ENCODE measurements at places on chromosomes 2 and 18.

GRCh38 chr18:39841482-39842365 is 2113.3 kb upstream of the PIK3C3 start:
- DNase-seq, result peak; percentile 67

- no peak for DNase-seq
Observed at GRCh38 chr2:236541008-236541562, 28.5 kb upstream of the ACKR3 start.

- no peak for DNase-seq
Observed at GRCh38 chr18:28801876-28802275, 624.9 kb upstream of the CDH2 start.

- no peak for DNase-seq
Observed at GRCh38 chr18:76054156-76054555, 440.9 kb downstream of the ZNF516 start.

- no peak for DNase-seq
Observed at GRCh38 chr18:49481907-49482306, 5.1 kb downstream of the C18orf32 start.

DNA sequence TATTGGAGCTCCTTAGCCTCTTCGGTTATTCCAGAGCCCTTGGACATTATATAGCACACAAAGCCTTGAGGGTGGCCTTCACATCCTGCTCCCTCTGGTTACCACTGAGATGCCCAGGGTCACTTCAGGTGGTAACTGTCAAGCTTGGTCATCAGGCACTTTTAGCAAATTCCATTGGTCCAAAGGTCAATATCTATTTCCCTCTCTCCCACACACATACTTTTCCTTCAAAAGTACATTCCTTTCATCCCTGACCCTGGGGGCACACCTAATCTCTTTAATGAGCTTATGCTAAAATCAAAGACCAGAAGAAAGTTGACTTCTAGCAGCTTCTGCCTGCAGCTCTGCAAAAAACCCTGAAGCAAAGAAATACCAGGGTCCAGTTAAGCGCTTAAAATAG is 172.0 kb upstream of the NRP2 start:
- DNase-seq, result no peak

DNA sequence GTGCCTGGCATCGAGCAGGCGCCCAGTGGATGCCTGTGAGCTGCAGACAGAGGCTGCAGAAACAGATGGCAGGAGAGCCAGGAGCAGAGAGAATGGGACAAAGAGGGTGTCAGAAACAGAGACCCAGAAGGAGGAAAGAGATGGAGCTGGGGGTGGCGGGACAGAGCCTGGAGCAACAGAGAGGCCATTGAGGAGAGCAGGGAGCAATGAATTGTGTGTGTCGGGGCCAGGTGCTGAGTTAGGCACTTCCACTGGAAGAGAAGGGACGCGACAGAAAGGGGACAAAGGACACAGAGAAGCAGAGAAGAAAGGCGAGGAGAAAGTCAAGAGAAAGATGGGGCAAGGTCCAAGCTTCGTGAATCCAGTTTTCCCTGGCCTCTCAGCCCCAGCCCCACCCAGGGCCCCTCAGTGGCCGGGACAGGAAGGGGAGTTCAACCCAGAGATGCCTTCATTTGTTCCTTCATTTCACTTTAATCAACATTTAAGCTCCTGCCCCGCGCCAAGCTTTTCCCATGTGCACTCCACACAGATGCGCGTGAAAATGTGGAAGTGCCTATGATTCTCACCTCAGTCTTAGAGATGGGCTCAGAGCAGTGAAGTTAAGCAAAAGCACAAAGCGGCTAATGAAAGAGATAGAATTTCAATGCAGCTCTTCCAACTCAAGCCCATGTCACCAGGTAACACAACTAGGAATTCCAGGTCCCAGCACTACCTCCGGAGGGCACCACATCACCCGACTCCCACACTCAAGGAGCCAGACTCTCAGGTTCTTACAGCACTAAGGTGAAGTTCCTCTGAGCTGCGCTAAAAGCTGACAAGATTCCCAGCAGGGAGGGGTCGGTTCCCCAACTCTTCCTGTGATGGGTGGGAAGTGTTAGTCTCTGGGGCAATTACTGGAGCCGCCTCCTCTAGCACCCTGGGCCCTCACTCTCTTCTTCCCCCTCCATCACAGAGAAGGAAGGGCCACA is 55.1 kb downstream of the TNS1 start:
- no peak for DNase-seq

DNA sequence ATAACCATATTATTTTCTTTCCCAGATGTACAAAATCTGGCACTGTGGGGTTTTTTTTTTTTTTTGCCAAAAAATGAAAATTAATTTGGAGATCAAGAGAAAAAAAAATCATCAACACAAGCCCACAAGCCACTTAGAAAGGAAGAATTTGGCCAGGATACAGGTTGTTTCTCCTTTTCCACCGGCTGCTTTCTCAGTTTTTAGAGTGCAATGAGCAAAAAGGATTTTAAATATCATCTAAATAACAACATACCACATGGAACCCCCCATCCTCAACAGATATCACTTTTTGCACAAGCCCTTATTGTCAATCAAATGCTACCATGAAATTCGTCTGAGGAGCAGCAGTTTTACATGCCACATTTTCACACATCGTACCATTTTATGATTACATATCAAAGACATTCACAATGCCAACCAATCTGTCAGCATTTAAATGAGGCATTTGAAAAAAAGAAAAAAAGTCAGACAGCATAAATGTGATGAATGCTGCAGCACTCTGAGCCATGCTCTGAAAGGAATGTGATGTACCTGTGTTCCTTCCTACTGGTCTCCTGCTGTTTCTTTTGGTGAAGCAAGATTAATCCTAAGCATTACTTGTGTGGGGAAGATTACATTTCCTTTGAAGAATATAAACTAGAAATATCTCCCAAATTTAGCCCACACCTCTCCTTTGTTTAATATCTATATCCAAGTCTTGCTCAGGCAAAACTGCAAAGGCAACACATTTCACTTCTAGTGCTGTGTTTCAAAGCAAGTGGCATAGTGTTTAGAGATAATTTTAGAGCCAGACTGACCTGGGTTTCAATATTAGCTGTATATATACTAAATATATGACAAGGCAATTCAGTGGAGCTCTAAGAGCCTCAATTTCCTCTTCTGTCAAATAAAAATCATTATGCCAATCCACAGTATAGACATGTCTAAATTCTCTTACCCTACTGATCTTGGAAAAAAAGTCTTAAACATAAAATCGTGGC is 391.3 kb downstream of the CMPK2 start:
- DNase-seq, result no peak

DNA sequence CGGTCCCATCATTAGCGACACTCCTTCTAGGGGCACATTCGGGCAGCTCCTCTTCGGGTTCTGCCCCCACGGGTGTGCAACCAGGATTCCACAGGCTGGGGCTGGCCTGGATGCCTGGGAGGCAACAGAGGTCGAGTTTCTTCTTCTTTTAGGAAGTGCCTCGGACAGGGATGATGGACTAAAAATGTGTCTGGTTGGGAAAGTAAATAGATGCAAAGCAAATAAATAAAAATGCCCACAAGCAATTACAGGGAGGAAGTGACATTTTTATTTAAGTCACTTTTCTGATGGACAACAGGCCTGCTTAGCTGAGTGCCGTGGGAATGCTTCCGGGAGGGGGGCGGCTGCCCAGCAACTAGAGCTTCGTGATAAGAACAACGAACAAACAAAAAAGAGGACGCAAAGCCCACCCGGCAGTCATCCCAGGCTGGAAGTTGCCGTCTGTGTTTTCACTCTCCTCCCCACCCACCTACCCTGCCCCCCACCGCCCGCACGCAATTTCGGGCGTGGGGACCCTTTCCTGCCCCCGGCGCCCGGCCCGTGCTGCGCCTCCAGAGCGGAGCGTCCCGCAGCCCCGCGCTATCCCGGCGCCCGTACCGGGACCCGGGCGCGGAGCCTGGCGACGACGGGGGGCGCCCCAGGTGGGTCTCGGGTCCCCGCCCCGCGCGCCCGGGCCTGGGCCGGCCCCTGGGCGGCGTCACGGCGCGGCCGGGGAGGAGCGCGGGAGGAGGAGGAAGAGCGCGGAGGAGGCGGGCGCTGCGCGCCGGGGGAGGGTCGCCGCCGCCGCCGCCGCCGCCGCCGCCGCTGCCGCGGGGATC is 412 bp upstream of the NCK2 start:
- no peak for DNase-seq

DNA sequence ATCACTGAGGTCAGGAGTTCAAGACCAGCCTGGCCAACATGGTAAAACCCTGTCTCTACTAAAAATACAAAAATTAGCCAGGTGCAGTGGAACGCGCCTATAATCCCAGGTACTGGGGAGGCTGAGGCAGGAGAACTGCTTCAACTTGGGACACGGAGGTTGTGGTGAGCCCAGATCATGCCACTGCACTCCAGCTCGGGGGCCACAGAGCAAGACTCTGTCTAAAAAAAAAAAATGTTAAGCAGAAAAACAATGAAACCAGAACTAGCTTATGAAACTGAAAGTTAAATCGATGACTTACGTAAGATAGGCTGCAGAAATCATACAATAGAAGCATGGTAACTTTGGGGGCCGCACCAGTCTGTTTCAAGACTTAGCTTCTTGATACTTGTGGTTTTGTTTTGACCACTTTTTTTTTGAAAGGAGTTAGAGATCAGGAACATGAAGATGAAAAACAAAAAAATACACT is 6.2 kb upstream of the GPR155 start:
- no peak for DNase-seq

DNA sequence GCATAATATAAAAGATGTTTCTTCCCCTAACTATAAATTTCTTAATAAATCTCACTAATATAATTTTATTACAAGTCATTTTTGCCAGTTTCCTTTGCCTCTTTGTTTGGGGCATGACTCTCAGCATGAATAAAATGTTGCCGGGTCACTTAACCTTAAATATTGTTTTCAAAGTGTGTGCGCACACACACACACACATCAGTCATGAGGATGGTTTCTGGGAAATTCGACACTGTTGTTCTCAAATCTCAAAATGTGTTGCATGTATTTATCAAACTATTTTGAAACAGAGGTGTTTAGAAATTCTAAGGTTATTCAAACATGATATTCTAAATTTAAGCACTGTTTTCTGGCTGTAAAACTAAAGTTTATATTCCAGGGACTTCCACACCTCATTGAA is 31.5 kb downstream of the FAP start:
- no peak for DNase-seq

DNA sequence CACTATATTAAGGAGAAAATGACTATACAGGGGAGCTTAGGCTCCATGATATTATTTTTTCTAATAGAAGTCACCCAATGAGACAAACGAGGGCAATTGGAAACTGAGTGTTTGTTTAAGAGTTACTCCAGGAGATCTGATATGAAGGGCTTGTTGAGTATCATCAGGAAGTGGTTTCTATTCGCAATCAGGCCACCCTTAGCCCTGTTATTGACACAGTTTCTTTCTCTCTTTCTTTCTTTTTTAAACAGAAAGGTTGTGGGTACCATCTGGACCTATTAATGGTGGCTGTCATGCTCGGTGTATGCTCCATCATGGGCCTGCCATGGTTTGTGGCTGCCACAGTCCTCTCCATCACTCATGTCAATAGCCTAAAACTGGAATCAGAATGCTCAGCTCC is 117.3 kb downstream of the DPP4 start:
- DNase-seq, result no peak

DNA sequence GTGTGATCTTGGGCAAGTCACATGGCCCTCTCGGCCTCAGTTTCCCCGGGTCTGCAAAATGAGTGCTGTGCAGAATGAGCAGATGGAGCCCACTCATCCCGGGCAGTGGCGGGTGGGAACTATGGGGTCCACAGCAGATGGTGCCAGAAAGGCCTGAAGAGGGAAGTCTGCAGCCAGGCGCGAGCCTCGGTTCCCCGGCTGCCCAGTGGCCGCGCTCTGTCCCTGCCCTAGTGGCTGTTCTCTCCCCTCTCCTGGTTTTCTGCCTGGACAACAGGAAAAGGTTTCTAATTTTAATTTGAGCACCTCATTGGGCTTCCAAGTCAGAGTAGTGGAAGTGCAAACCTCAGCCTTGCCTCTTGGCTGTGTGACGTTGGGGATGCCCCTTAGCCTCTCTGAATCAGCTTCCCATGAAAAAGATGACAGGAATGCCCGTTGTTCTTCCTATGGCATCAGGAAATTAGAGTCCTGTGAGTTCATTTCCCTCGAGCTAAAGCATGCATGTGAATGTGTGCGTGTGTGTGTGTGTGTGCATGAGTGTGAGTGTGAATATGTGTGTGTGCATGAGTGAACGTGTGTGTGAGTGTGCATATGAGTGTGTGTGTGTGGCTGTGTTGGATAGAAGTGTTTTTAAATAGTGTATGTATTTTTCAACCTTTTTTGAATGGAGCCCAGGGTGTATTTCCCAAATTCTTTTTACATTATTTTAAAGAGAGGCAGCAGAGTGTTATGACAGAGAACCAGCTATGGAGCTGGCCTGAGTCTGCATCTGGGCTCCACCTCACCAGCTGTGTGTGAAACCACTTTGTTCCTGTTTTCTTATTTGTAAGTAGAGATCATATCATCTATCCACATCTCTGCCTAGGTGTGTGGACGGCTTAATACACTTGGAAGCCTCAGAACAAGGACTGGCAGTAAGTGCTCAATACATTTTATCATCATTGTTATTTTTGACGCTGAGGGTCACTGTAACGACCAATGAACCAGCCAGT is 41.3 kb downstream of the RRM2 start:
- DNase-seq, result no peak

Data from NCI-H446 treated with DMSO at 0.1 percent for 48 hours (cell line).